H9 (cell line): ENCODE measurements at places on chromosomes 5 and 9.

DNA sequence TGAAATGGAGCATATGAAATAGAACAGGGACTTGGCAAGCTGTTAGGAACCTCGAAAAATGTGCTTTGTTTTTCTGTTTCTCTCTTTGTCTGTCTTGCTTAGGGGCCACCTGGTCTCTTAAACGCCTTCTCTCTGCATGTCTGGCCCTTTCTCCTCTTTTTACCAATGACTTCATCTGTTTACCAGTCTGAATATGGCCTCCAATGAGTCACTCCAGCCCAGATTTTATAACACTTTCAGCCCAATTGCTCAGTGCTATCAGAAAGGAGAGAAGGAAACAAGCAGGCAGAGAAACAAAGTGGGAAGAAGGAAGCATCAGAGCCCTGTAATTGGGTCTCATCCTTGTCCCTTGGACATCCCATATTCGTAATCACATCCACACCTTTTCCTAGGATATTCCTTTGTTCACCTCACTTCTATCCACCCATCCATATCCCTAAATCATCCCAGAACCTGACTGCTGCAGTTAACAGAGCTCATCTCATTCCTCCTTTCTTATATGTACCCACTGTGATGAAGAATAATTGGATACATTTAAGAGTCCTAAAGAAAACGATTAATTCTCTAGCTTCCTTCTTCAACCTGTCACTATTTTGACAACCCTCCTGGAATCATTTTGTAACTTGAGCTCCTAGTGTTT is 151.8 kb upstream of the GPR151 start:
- no peak for DNase-seq

DNA sequence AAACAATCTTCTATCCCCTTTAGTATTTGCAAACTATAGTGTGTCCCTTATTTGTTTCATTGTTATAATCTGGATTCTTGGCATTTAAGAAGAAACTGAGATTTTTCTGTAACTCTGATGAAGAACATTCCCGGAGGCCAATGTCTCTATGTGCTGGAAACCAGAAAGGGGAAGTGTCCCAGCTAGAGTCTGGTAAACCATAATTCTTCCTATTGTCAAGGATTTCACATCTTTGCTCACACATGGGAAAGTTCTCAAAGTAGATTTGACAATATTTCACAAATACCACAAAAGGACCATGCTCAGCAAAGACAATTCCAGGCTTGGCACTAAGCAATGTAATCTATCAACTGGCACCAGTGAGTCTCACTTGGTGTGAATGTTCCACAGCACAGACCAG is 146.8 kb downstream of the MUSK start:
- DNase-seq: no peak

DNA sequence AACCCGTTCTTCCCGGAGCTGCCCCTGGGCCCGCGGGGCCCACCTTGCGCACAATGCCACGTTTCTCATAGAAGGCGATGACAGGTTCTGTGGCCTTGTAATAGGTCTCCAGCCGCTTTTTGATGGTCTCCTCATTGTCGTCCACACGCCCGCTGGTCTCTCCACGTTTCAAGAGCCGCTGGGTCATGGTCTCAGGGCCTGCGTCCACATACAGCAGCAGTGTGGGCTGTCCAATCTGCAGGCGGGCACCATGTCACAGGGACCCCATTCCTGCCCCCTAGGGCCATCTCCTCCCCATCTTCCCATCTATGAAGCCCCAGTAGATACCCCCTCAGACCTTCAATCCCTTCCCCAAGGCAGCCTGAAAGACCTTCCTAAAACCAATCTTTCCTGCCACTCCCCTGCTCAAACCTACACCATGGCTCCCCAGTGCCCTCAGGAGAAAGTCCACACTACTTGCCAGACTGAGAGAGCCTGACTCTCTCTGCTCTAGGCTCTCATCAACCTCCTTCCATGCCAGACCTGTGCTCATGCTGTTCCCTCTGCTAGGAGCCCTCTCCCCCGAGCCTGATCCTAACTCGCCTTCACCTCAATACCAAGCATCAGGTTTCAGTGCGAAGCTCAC is 9.1 kb downstream of the AK1 start:
- DNase-seq: no peak

- no peak for DNase-seq
Measured at GRCh38 chr9:127021664-127022363, 100.6 kb downstream of the ANGPTL2 start.

GRCh38 chr9:84271531-84271900 is 69.0 kb downstream of the SLC28A3 start:
- DNase-seq: peak; percentile 71

DNA sequence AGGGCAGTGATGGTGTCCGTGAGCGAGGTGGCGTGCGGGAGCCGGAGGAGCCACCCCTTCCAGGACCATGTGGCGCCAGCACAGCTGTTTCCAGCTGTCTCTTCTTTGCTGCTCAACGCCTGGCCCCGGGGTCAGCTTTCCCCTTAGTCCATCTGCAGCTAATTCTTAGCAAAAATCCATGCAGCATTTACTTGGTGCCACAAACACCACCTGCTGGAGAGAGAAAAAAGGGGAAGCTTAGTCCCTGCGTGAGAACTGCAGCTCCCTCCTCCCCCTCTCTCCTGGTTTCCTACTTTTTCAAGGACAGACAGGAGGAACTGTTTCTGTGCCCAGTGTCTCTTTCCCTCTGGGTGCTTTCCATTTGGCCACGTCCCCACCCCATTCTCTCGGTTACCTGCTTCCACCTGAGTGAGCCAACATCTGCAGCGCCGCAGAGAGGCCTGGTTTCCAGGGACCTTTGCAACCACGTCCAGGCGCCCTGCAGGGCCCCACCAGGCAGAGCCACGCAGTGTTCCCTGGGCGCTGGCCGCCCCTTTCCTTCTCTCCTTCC is 3.4 kb downstream of the SLC6A19 start:
- peak; percentile 60 for DNase-seq

DNA sequence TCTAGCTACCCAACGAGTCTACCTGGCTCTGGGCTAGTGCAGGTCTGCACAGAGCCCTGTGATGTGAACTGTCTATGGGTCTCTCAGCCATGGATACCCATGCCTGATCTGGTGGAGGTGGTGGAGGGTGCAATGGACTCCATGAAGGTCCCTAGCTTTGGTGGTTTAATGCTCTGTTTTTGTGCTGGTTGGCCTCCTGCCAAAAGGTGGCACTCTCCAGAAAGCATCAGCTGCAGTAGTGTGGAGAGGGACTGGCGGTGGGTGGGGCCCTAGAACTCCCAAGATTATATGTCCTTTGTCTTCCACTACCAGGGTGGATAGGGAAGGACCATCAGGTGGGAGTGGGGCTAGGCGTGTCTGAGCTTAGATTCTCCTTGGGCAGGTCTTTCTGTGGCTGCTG is 290.1 kb downstream of the AGTPBP1 start:
- no peak for DNase-seq

- peak; percentile 54 for DNase-seq
Measured at GRCh38 chr9:37035648-37036370, 1.7 kb upstream of the PAX5 start.

GRCh38 chr5:112338681-112339337 is 80.3 kb downstream of the EPB41L4A start:
- DNase-seq: no peak

- peak; percentile 56 for DNase-seq
Measured at GRCh38 chr5:59810041-59810440, 83.5 kb downstream of the PDE4D start.

- DNase-seq: peak; percentile 54
Measured at GRCh38 chr5:133400831-133401351, 211.4 kb downstream of the FSTL4 start.

- DNase-seq: no peak
Measured at GRCh38 chr9:19665146-19665863, 123.5 kb downstream of the SLC24A2 start.

GRCh38 chr5:132498686-132499271 is 8.2 kb upstream of the IRF1 start:
- no peak for DNase-seq

GRCh38 chr9:11821306-11821975 is 871.7 kb upstream of the TYRP1 start:
- no peak for DNase-seq
